ENCODE measurements at places on chromosomes 7 and 10.

DNA sequence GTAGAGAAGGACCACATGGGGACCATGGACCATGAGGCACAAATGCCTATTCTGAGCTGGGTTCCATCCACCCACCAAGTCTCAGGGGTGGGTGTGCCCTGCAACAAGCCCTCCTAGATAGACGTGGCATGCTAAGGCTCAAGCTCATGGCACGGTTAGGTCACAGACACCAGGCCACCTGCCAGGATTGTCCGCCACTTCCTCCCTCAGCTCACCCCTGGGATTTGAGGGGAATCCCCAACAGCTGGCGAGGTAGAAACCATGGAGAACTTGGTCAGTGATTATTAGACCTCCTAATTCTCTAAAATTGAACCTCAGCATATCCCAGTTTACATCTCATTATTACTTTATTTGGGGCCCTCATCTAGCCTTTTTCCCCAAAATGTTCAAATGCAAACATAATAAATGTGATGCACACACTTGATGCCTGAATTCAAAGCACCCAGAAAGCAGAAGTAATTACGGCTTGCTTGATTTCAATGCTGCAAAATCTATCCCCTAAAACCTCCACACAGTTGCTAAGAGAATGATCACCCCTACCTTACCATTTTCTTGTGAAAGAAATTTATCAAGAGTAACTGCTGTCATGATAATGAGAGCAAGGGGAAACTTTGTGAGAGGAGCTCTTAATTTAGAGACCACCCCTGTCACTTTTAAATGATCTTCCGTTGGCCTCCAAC, 366.6 kb upstream of the PFKP start:
- no peak for DNase-seq

DNA sequence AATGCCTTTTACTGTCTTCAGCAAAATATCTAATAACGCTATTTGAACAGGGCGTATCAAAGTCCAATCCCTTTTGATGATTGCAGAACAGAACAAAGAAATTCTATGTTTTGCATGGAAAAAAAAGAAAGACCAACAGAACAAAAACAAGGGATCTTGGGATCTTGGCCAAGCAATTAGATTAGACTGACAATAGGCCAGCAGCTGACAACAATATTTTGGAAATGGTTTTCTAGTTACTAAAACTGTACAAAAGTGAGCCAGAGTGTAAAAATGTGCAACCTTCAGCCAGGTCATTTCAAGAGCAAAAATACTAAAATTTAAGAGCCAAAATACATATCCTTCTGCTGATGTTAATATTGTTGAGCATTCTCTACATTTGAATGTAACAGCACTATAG, 716.5 kb upstream of the KCND2 start:
- no peak for DNase-seq

DNA sequence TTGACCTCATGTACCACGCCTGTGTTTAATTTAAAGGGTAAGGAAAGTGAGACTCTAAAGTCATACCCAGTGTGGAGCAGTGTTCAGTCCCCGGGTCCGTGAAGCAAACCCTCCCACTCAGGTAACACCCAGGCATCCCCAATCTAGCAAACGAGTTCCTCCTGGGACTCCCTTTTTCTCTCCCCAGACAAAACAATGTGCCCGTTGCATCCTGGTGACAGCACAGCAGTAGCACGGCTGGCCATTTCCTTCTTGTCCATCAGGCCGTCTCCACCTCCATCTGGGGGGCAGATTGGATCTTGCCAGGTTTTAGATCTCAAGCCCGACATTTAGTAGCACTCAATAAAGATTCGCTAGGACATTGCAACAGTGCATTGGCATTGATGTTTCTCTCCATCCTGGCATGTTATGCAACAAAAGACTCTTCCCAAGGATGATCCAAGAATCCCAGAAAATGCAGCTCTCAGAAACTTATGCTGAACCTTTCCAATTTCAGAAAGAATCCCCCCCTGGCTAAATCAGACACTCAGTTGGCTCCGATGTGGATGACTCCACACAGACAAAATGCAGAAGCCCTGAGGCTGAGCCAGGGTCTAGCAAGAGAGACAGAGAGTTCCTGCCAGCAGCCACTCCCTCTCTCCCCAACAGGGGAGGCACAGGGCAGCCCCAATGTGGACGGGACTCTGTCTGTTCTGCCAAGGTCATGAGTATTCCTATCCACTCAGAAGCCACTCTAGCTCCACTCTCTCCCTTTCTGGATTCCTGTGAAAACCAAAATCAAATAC, 274.5 kb upstream of the MGMT start:
- DNase-seq: no peak

DNA sequence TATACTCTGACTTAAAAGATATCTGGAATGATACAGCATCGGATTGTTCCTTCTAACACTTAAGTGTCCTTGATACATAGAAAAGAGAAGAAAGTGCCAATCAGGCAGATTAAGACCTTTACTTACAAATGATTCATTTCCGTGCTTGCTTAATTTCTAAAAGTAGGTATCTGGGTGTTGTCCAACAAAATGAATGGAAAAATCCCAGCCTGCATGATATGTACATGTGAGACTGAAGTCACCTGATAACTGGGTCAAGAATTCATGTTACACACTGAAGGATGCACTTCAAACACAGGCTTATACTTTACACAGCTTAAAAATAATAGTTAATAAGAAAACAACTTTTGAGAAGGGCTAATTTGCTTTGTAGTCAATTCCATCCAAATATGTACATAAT, 25.2 kb upstream of the PLXDC2 start:
- no peak for DNase-seq

- DNase-seq: no peak
Observed at GRCh38 chr10:77455561-77455960, 182.0 kb downstream of the KCNMA1 start.

DNA sequence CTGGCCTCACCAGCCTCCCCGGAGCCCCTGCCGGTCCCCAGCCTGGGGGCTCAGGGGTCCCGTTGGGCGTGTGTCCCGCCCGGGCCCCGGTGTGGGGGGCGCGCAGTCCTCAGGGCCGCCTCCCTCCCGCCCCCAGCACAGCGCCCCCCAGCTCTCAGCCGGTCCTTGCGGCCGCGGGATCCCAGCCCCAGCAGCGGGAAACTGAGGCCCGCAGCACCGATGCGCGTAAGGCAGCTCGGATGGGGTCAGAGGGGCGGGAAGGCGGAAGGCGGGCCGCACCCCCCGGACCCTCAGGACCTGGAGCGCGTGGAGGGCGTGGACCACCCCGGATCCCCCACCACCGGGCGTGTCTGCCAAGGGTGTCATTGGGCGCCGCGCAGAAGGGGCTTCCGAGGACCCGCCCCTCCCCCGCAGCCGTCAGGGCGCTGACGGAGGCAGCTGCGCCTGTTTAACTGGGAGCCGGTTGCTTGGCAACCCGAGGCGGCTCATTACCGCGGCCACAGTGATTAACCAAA, 14.9 kb downstream of the UNCX start:
- DNase-seq: no peak

DNA sequence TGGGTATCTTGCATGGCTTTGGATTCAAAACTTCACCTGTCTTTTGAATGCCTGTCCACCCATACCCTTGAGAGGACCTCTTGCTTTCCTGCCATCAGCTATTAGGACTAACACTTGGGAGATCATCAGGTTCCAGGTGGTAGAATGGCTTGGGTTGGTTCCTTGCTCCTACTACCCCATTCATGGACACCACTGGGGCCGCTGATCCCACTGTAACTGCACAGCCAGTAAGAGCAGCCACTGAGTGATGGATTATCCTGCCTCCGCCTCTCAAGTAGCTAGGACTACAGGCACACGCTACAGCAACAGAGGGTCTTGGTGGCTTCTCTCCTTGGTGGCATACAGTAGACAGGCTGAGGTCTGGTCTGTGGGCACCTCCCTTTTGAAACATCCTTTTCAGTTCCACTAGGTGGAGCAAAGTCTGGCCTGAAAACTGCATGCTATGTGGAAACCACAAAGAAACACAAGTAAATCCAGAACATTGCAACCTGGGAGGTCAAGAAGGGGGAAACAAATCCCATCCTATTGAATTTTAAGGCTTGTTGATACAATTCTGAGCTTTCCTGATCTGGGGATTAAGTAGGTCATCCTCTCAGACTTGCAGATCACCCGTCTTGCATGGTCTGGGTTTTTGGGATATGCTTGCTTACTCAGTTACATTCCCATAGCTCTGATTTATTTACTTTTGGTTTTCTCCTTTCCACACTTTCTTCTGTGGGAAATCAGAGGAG, 9.4 kb downstream of the WBP1L start:
- DNase-seq: no peak

- DNase-seq: no peak
Observed at GRCh38 chr7:70787771-70788170, 344.2 kb upstream of the GALNT17 start.

DNA sequence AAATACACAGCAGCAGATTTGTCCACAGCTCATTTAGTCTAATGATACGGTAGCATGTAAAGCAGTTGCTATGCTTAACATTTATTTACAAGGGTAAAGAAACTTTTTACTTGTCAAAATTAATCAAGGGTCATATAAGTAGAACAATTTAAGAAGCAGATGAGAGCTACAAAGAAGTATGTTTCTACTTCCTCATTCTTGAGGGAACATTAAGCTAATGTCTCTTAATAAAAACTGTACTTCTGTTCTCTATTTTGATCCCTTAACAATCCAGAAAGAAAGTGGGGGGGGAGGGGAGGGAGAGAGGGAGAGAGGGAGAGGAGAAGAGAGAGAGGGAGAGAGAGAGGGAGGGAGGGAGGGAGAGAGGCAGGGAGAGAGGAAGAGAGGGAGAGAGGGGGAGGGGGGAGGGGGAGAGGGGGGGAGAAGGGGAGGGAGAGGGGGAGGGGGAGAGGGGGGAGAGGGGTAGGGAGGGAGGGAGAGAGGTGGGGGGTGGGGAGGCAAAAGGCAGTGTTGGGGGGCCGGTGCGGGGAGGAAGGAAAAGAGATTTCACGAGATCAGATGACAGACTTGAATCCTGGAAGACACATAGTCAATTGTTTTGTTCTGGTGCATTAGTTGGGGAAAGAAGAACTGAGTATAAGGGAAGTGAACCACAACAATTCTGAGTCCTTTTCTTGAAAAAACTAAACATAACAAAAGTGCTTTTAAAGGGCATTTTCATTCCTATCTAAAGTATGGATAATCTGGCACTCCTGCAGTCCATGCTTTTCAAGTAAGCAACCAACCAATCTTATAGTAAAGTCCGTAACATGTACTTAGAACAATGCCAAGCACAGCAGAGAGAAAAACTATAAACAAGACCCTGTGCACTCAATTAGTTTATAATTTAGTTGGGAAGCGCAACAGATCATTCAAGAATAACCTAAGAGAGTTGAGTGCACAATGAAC, 128.0 kb downstream of the USP6NL start:
- no peak for DNase-seq

- DNase-seq: no peak
Observed at GRCh38 chr7:101586078-101586905, 42.8 kb downstream of the MYL10 start.

DNA sequence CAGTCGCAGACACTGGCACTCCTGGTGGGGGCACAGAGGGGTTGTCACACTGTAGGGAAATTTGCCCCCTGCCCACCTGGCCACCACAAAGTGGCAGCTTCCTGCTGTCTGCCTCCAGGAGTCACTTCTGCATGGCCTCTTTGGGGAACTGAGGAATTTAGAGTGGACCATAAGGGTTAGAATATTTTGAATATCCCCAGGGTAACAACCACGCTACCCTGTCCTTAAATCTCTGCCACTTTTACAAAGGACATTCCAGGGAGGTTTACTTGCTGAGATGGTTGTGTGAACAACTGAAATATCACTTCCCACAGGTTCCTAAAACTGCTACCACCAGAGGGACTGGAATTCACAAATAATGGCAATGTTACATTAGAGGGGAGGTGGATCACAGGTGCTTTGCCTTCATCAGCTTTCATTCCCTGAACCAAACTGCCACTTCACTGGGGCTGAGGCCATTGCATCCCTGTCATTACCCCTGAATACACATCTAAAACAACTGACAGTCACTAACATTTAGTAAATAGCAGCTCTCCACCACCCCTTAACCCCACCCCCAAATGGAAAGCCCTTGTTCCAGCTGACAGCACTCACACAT, 88.1 kb upstream of the IFRD1 start:
- DNase-seq: no peak

DNA sequence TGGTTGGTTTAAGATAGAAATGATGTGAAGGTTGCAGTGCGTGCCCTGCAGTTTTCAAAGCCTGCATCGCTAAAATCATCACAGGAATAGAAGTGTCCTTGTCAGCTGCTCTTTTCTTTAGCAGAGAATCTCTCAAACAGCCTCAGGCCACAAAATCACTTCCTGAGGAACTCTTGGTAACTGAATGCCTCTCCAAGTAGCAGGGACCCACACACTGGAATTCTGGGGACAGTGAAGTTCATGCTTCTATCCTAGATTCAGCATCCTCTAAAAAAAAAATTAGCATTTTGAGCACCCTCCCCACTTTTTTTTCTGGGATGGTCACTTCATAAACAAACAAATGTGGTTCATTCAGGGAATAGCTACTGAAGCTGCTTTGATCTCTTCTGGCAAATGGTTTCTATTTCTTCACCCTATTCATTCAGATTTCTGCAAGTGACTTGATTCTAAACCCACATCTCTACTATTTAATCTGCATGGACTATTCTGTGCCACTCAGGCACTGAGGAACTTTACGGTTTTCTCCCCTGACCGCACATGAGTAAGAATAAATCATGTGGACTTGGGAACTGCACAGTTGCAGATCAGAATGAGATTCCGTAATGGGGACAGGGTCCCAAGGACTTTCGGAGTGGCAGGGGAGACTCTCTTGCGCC, 306.9 kb downstream of the FRMD4A start:
- no peak for DNase-seq

DNA sequence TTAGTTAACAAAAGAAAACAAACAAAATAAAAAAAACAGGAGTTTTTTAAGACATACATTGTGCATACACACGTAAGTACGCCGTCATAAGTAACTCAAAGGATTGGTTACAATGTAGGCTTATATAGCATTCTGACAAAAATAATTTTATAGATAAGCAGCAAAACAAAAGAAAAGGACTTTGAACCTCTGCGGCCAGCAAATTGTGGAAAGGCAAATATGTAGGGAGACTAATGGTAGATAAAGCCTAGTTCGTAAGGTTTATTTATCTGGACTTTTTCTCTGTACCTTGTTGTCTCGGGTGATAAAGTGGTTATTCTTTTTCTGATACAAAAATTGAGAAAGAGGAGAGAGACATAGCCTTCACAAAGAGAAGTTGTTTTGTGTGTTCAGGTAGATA, 891.9 kb downstream of the CNTNAP2 start:
- DNase-seq: no peak

- DNase-seq: no peak
Observed at GRCh38 chr10:29427667-29428066, 138.8 kb downstream of the LYZL1 start.

GRCh38 chr7:108227366-108227765, 97.2 kb upstream of the LAMB4 start:
- no peak for DNase-seq

GRCh38 chr7:50303335-50304128, 984 bp upstream of the IKZF1 start:
- no peak for DNase-seq

GRCh38 chr7:130845581-130846085, 111.6 kb upstream of the KLF14 start:
- DNase-seq: no peak

GRCh38 chr10:128664729-128665128, 538.5 kb upstream of the MKI67 start:
- DNase-seq: no peak

- no peak for DNase-seq
Observed at GRCh38 chr7:40749877-40750276, 615.1 kb downstream of the SUGCT start.

GRCh38 chr7:418636-419280, 100.9 kb downstream of the PDGFA start:
- DNase-seq: no peak
